ENCODE measurements at places on chromosomes 4 and X.

DNA sequence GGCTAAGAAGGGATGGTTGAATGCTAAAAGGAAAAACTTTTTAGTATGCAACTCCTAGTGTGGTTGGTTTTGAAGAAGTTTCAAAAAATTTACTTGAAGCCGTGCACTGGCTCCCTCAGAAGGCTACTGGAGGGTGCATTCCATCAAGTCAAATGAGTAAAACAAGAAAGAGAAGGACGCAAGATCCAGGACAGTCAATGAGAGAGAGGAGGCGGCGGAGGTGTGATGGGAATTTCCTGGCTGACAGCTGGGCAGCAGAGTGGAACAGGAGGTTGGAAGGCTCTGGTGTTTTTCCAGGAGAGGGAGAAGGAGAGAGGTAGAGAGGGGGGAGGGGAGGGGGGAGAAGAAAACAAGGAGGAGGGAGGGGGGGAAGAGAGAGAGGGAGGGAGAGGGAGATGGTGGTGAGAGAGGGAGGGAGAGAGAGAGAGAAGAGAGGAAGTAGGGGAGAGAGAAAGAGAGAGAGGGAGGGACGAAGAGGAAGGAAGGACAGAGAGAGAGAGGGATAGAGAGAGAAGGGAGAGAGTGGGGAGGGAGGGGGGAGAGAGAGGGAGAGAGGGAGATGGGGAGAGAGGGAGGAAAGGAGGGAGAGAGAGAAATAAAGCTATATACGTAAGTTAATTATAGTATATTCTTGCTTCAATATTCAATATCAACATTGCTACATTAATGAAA lies 126.4 kb downstream of the SH3KBP1 start:
- DNase-seq = no peak

GRCh38 chr4:182102576-182102975 lies 140.6 kb upstream of the TENM3 start:
- no peak for DNase-seq

- DNase-seq = peak; percentile 75
Observed at GRCh38 chrX:18883961-18884765, 99.8 kb downstream of the PHKA2 start.

DNA sequence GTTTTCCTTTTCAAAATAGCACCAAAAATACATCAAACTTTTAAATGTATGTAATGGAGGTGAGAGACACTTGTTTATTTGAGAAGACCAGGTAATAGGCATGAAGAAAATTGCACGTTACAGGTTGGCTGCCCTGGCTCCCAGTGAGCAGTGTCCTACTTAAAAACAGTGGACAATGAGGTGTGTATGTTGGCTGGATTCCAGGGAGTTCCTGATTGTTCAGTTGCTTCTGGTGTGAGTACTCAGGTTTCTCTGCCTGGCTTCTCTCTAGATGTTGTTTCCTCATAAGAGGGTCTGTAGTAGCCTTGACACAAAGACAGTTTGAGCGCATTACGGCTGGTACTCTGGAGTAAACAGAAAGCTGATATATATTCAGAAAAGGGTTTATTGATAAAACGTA lies 29.4 kb downstream of the SNX25 start:
- no peak for DNase-seq

GRCh38 chrX:21586001-21586400 lies 72.1 kb downstream of the KLHL34 start:
- DNase-seq = no peak

DNA sequence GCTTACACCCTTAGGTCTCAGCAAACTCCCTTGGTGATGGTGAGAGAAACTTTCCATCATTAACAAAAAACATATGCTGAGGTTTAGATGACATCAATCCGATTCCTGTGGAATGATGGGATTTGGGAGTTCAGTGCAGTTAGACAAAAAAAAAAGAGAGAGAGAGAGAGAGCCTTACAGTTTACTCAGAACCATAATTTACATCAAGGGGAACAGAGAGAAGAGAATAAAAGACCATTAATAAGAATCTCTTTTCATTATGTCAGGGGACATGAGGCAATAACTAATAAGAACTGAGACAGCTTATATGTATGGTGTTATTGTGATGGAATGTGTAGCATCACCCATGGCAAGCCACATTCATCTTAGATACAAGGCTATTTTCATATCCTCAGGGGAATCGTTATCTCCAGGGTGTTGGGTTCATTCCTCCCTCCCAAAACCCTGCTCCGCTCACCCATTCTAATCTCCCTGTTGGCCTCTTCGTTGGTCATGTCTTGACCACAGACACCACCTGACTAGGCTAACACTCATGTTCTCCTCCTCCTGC lies 175.7 kb upstream of the MXRA5 start:
- no peak for DNase-seq

DNA sequence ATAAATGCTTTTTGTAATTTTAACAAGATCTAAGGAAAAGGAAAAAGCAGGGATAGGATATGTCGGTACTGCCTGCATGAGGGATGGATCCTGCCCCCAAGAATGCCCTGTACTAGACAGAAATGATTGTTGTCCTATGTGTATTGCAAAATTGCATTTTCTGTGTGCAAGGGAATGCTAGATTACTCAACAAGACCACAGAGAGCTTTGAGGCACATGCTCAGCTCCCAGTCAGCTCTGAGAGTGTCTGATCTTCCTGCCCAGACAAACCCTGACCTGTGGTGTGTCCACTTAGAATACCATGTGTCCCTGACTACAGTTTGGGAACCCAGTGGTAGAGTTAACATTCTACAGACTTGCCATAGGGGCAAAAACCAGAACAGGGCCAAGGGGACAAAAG lies 129.2 kb upstream of the PAK3 start:
- no peak for DNase-seq

GRCh38 chr4:146338512-146338911 lies 124.2 kb downstream of the REELD1 start:
- no peak for DNase-seq

GRCh38 chr4:131459430-131460101 lies 1689.5 kb upstream of the PCDH10 start:
- no peak for DNase-seq

GRCh38 chr4:11543706-11544105 lies 115.0 kb upstream of the HS3ST1 start:
- no peak for DNase-seq

- no peak for DNase-seq
Observed at GRCh38 chrX:153703036-153703370, 15.3 kb downstream of the SLC6A8 start.

DNA sequence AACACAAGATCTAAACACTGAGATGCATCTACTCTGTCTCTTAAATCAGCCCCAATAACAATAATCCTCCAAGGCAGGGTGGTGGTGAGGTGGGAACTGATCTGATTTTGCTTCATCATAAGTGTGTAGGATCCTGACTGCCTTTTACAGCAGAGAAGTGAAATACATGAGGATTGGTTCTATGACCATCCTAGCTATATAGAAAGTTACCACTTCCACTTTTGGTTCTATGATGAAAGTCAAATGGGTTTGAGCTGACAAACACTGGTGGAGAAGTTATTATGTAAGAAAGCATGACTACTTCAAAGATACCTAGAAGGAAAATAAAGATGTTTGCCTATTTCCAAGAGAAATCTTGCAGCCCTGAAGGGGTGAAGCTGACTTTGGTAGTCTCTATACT lies 181.6 kb downstream of the NKX6-1 start:
- no peak for DNase-seq

DNA sequence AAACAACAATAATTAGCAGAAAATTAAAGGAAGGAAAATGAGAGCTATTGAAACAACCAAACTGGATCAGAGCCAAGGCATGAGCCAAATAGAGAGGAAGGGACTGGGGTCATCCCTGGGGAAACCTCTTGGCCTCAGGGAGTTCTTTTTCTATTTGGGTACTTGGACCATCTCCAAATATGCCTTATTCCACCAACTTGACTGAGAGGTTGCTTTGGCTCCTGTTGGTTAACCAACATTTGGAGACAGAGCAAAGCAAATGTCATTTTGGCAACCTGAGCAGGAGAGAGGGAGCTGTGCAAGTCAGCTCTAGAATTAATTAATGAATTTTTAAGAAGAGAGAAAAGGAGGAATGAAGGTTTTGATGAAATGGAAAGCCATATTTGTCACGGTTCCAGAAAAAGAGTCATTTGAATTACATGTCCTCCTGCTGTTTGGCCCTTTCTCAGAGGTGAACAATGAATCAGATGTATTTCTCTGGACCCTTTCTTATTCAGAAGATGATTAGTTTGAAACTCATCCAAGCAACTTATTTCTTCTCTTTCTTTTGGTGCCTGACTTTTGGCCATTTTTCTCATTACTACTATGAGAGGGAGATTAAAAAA lies 119.1 kb downstream of the CNKSR2 start:
- DNase-seq = no peak

DNA sequence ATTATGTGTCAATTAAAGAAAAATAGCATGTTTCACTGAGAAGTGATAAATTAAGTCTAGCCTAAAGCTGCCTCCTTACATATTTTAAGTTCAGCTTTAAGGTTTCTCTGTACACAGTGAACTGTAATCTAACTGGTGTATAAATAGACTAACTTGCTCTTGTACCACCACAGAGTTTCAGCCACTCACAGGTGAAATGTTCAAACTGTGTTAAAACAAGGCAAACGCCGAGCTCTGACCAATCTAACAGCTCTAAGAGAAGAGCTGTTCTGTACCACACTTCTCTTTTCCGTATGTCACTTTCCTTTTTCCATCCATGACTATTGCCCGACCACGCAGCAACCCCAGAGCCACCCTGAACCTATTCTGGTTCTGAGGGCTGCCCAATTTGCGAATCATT lies 64.5 kb downstream of the DCHS2 start:
- no peak for DNase-seq

DNA sequence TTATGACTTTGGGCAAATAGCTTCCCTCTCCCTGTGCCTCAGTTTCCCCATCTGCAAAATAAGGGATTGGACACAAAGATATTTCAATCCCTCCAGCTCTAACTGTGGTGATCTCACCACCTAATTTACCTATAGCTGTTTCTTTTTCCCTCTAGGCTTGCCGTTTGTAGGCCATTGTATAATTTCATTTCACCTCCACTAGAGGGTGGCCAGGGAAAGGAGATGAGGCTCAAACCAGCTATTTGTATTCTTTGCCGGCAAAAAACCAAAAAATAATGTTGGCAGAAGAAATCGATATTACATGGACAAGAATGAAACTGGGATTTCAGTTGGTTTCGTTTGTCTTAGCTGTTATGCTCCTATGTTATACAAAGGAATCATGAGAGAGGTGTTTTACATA lies 36.1 kb upstream of the DOCK11 start:
- DNase-seq = no peak

DNA sequence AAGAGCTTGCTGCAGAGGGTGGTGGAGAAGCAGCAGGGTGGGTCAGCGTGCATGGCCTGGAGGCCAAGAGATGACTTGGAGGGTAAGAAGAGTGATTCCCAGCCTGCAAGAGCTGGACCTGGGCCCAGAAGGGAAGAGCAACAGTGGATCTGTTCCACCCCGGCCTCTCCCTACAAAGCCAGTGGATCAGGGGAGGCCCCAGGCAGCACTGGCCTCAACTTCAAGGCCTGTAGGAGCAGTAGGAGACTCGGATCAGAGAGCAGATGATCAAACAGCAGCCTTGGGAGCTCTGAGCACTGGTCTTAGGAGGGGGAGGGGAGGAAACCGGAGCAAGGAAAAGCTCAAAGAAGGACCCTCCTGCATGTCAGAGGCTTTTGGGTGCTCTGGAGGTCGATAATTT lies 7.6 kb downstream of the L1CAM start:
- DNase-seq = no peak

- no peak for DNase-seq
Observed at GRCh38 chr4:173214231-173214630, 45.6 kb downstream of the GALNT7 start.

DNA sequence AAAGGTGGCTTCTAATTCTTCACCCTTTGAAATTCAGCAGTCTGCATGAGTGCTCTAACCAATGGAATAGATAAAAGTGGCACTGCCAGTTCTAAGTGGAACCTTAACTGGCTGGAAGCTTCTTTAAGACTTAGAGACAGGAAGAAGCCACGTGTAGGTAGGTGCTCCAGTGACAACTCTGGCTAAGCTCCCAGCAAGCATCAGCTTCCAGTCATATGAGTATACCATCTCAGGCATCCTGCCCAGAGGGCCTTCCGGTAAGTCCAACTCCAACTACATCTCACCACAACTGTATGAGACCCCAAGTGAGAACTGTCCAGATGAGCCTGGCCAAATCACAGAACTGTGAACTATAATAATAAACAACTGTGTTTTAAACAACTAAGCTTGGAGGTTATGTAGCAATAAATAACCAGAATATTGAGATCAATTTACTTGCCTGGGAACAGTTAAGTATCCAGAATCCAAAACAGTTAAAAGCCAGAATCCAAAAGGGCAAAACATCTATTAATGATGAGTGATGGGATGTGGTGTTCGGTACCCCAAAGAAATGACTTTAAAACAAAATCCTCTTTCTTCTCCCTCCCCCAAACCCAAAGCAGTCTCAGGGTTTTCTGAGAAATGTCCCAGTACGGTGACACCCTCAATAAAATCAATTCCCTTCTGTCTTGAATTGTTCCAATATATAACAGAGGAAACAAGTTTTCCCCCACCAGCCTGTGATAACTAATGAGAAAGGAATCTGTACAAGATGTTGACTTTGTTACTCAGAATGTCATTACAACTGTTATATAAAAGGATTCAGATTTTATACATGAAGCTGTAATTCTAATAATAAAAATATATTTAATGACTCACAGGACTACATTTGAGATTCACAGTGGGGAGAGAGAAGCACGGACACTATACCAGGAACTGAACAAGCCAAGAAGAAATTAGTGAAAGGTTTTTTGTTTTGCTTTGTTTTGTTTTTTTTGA lies 4.2 kb downstream of the TSPAN5 start:
- no peak for DNase-seq

- DNase-seq = no peak
Observed at GRCh38 chrX:152843852-152844251, 13.0 kb downstream of the NSDHL start.

DNA sequence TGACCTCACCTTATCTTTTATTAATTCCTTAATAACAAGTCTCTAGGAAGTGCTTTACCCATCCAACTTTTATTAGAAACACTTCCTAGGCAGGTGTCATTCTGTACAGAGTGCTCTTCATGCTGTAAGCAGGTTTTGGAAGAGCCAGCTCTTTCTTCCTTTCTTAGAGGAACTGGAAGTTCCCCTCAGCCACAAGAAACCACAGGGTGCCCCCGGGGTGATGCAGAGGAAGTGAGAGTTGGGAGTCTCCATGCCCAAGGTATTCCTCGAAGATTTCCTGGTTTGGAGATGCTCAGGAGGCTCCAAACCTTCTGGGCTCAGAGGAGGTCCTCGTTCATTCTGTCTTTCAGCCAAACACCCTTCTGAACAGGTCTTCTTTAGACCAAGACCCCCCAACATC lies 83.8 kb downstream of the EGF start:
- DNase-seq = no peak

- DNase-seq = no peak
Observed at GRCh38 chr4:12573716-12574115, 910.4 kb downstream of the RAB28 start.

DNA sequence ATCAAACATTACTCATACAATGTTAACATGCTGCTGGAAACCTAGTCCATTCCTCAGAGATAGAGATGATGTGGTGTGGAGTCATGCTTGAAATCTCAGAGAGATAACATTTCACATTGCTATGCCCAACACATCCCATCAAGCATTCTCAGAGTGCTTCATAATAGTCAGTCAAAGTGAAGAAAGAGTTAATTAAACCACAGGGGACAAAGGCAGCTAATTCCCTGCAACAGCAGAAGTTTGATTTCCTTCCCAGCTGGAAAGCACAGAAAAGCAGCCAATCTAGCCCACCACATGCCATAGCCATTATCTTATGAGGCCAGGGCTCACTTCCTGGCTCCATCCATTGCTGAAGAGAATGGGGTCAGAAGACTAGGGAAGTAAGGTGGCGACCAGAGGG lies 8.9 kb downstream of the KDR start:
- no peak for DNase-seq

GRCh38 chr4:56261027-56261426 lies 126.3 kb downstream of the AASDH start:
- no peak for DNase-seq

All from posterior vena cava (tissue), 2 donors.